ENCODE measurements at places on chromosomes 4 and X.

DNA sequence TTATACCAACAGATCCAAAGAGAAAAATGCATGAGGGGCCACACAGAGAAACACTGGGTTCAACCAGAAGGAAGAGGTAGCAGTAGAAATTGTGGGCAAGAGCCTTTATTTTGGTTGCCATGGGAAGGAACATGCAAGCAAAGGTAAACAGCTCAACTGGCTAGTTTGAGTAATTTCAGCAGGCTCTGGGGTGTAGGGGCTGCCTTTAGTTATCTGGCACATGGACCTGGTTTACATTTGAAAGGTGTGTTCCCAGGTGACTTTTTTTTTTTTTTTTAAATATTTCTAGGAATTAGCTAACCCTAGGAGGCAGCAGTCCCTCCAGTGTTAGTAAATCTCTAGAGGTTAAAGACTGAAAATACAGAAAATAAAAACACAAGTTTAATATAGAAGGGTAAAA lies 481.9 kb downstream of the ACTRT1 start:
- DNase-seq, result no peak

GRCh38 chr4:55468724-55469123 lies 73.0 kb downstream of the TMEM165 start:
- DNase-seq, result peak; percentile 6

DNA sequence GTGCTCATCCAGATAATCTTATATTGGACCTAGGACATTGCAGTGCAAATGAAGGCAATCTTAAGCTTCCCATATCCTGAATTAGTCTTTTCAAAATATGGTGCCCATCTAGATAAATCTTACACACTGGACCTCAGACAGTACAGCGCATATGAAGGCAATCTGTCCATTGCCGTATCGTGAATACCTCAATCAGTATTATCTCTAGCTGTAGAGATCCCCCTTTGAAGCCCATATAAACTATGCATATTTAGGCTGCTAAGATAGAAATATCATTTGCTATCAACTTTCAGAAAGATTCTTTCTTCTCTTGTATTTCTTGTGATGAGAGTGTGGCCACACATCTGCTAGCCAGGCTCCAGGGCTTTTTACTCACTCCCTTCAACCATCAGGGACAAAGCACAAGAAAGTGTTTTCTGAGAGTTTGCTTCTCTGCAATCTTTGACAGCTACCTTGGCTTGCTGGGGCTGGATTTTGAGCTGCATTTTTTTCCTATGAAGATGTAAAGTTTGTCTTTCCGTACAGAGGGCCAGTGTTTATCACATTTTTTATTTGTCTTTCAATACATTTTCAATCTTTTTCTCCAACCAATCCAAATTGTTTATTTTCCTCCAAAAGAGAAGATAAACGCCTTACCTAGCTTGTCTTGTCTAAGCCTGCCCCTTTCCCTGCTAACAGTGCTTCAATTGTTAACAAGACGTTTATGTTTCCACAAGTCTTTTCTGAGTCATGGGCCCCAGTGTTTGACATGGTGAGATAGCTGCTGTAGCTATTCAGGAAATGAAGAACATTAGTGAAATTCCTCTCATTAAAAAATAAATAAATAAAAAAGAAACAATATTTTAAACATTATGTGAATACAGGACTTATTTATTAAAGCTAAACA lies 57.6 kb upstream of the FAT1 start:
- DNase-seq, result no peak

- DNase-seq, result no peak
Measured at GRCh38 chrX:155611302-155611701, 1.4 kb downstream of the TMLHE start.

DNA sequence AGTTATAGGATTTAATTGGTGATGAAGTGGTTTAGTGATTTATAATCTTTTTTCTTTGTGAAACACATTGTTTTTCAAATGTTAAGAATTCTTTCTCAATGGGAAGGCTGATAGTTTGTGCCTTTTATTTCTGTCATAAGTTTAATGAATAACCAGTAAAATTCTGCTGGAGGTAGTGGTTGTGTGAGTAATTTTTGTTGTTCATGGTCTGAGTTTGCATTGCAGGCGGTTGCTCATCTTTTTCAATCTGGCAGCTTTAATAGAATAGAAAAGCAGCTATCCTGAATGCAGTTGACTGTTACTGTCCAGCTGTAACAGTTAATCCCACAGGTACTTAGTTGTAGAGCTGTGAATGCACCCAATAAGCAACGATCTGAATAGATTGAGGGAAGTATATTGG lies 215.6 kb upstream of the AFF2 start:
- DNase-seq, result no peak

DNA sequence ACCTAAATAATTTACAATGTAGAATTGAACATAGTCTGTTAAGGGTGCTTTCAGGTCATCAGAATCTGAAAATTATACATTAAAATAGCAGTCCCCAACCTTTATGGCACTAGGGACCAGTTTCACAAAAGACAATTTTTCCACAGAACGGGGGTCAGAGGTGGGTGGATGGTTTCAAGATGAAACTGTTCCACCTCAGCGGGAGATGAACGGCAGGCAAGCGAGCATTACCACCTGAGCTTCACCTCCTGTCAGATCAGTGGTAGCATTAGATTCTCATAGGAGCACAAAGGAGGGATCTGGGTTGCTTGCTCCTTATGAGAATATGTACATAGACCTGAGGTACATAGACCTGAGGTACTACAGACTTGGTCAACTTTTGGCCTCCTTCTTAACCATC lies 29.0 kb downstream of the LRBA start:
- no peak for DNase-seq

DNA sequence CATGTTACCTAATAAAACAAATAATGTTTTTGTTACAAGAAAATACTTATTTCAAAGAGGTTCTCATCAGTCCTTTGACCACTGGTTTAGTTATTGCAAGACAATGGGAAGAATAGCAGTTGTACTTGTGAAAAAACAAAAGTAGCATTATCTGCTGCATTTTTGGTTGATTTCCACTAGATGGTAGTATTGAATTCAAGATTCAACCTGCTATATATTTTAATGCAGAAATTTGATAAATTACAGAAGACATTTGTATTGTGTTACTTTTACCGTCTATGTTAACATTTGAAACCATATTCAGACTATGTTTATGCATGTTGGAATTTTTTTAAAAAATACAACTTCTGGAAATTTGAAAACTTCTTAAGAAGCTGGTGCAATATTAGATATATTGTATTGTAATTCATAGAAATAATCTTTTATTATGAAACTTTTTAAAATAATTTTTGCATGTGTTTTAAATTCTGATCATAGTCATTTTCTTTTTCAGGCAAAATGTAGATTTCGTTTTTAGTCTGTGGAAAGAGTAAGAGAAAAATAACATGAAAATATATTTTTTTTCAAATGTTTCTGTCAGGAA lies 56.4 kb downstream of the SPCS3 start:
- no peak for DNase-seq

DNA sequence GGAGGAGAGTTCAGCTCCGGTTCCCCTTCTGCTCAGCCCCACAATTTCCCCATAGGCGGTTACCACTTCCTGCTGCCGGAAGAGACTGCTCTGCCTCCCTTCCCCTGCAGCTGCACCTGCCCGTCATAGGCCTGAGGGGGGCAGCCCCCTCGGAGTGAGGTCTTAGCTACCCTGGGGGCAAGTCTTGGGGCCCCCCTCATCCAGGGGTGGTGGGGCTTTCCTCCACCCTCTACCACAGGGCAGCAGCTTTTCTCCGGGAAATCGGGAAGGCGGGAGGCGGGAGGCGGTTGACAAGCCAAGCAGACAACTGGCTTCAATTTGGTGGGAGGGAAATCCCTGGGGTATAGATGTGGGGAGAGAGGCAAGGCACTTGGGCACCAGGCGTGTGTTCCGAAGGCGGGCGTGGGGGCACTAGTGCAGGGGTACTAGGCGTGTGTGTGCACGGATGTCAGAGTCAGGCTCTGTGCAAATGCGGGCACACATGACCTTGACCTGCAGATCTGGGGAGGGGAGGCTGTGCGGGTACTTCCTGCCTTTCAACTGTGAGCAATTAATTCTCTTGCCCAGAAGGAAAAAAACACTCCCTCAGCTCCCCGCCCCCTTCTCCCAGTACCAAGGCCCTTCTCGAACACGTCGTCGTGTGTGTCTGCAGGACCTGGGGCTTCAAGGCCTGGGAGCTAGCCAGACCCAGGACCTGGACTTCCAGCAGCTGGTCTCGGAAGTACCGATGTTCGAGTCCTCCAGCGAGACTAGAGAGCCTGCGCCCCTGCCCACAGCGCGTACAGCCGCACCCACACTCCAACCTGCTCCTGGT lies 1.0 kb upstream of the ARHGAP4 start:
- no peak for DNase-seq

DNA sequence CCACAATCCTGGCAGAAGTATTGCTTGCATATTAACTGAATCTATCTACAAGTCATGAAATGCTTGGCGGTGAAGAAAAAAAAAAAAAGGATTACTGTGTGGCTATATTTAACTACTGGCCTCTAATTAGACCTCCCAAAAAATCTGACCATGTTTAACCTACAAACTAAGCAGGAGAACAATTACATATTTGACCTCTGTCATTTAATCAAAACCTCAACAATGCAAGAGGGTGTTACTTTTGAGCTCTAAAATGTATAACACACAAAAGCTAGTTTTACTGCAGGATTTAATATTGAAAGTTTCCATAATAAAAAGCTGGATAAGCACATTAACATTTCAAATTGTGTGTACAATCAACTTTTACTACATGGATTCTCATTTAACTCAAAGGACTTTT lies 1.5 kb downstream of the ITM2A start:
- no peak for DNase-seq

DNA sequence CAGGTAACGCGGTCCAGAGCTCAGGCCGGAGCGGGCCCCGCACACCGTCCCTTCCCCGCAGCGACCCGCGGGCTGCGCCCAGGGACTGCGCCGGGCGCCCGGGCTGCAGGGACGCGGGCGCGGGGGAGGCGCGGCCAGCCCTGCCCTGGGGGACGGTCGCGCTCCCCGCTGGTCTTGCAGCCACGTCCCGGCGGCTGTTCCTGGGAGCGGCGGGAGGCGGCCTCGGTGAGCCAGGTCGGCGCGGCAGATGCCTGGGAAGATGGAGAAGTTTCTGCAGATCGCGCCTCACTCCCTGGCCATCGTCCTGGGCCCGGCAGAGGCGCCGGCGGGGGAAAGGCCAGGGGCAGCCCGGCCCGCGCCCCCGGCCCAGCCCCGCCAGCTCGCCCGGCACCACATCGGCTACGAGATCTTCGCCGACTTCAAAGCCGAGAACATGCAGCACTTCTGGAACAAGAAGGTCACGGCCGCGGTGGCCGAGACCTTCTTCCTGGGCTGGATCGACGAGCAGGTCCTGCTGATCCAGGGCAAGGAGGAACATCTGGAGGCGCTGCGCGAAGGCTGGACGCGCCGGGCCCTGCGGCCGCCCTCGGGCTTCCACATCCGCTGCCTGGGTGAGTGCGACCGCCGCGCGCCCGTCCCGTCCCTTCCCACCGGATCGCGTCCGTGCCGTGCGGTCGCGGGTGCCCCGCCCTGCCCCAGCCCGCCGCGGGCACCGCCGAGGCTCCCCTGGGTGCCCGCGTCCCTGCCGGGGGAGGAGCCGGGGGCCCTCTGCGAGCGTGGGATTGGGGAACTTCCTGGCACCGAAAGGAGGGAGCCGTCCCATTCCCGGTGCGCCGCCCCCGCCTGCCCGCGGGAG lies 107.4 kb upstream of the STOX2 start:
- no peak for DNase-seq

Measured in smooth muscle cell of the brain vasculature (primary cell).